ENCODE measurements at places on chromosomes 5 and 9. TPM values are rescaled to one million over a fixed set of nuclear protein-coding genes. Genes with fewer than 3 reads are reported as not detected.

Gene PCDHB9
- 0.30 TPM for total RNA-seq

Gene KLHL3
- 3.4 TPM for total RNA-seq

Gene ERGIC1
- total RNA-seq = 114 TPM

Gene CDKN2B-AS1
- 2.7 TPM for total RNA-seq

Gene ARHGAP26
- total RNA-seq = 19.4 TPM

Gene PRLR
- 0.08 TPM for total RNA-seq

Gene PCDHGA2
- 1.2 TPM for total RNA-seq

Gene HAVCR2
- total RNA-seq = 0.30 TPM

Gene TAF11L5
- not detected for total RNA-seq

Gene SEMA4D
- under 0.01 TPM for total RNA-seq

Gene ZNF483
- 0.60 TPM for total RNA-seq

Gene SCGB3A2
- not detected for total RNA-seq

Gene MAT2B
- 61.1 TPM for total RNA-seq

Gene CARD9
- 0.53 TPM for total RNA-seq

Gene SPATA6L
- 0.23 TPM for total RNA-seq

Gene RLN2
- total RNA-seq = not detected

Gene ALDH1A1
- total RNA-seq = 28.2 TPM

Gene CCNG1
- 268 TPM for total RNA-seq

Gene ENTPD2
- not detected for total RNA-seq

Gene PCDHGA4
- total RNA-seq = 3.2 TPM

Gene SHC3
- total RNA-seq = 36.8 TPM

Gene NEURL1B
- 1.1 TPM for total RNA-seq

Gene MELK
- total RNA-seq = 12.3 TPM

Gene RNF180
- total RNA-seq = 7.4 TPM

Gene ASPN
- total RNA-seq = 13.0 TPM

Gene CCIN
- 2.2 TPM for total RNA-seq

Gene PHF19
- total RNA-seq = 23.4 TPM
